ENCODE measurements at places on chromosomes 2 and 18. TPM values are rescaled to one million over a fixed set of nuclear protein-coding genes. Genes with fewer than 3 reads are reported as not detected.

- no peak for DNase-seq
Measured at GRCh38 chr2:9844036-9844483, 786 bp downstream of the TAF1B start.

GRCh38 chr2:177000061-177000714, 212.4 kb upstream of the HNRNPA3 start:
- DNase-seq = no peak

GRCh38 chr2:206683546-206683945, 34.6 kb downstream of the DYTN start:
- no peak for DNase-seq

DNA sequence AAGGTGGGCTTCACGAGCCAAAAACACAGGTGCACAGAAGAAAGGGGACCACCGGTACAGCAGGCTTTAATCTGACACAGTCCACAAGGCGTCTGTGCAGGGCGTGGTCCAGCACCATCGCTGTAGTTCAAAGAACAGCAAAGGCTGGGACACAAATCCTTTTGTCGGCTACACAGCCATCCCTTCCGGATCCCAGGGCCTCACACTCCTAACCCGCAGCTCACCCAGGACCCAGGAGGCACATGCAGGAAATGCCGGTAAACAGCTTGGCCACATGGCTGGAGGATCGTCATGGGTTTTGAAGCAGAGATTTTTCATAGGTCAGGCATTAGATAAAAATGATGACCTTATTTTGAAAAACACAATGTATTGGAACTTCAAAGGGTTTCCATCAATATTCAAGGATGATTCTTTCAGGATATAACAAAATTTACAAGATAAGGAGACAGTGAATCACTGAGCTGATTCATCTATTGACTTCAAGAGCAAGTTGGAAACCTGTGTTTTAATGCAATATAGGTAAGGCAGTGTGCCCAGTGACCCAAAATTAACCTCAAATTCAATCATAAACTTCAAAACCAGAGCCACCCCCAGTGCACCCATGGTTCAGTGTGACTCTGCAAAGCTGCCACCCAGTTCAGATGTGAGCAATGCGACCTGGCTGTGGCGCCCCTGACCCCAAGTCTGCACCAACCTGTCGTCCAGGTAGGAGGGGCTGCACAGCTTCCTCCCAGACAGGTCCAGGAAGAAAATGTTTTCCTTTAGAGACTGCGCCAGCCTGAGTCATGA, 74.4 kb downstream of the TMEM18 start:
- DNase-seq = no peak

DNA sequence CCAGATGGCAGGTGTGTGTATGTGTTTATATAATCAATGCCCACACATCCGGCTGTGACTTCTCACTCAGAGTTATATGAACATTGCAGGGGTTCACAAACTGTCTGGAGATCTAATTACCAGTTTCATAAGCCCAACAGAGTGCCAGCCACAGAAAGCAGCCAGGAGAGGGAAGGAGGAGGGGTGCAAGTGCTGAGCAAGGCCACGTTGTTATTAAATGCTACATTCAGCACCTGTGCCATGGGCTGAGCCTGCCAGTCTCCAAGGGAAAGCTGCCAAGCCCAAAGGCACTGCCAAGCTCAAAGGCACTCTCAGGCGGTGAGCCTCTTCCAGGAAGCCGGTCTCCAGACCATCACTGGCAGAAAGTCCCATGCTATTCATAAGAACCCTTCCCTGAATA, 17.4 kb downstream of the XDH start:
- DNase-seq = no peak

DNA sequence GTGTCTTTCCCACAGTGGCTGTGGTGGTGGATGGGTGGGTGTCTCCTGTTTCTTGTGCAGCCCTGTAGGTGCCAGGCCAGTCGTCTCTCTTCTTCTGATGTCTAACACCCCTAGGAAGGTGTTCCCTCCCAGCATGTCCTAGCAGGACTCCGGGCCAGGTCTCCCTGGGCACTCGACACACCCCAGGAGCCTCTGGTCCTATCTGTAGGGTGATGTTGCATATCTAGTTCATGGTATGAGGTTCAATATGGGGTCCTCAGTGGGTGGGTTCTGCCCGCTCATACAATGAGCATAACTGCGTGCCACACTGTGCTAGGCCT, 14.4 kb downstream of the NGEF start:
- no peak for DNase-seq

- no peak for DNase-seq
Measured at GRCh38 chr2:160471950-160472349, 21.7 kb downstream of the RBMS1 start.

DNA sequence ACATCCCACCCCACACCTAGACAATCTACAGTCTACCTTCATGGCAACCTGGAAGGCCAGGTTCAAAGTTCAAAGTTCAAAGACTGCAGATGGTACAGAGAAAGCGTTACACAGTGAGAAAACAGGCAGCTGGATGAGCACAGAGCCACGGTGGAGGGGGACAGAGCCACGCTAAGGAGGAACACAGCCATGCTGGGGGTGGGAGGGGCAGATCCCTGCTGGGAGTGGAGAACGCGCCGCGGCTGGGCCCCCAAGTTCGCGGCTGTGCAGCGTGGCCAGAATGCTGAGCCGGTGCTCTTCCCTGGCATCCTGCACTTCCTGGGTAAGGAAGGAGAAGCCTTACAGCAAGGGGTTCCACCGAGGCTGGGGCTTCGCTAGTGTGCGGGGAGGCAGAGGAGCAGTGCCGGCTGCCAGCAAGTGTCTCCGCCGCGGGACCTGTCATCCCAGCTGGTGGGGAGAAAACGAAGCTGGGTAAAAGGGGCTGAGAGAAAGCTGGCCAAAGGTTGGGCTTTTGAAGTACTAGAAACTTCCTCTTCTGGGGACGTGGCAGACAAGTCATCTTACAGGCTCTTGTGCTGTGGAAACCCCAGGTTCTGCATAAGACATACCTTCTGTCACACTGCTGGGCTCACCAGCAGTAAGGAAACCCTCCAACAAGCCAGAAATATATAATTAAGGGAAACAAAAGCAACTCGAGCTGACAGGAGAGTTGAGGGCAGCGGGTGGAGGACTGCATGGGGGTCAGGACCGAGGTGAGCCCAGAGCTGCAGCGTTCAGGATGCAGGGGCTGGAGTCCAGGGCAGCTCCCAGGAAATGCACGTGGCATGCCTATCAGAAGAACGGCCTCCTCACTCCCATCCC, 115.5 kb downstream of the HDAC4 start:
- DNase-seq = no peak

DNA sequence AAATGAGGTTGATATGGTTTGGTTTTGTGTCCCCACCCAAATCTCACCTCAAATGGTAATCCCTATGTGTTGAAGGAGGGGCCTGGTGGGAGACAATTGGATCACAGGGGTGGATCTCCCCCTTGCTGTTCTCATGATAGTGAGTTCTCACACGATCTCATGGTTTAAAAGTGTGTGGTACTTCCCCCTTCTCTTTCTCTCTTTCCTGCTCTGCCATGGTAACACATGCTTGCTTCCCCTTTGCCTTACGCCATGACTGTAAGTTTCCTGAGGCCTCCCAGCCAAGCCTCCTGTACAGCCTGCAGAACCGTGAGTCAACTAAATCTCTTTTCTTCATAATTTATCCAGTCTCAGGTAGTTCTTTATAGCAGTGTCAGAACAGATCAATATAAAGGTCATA, 24.7 kb upstream of the FAM124B start:
- DNase-seq = no peak

Gene SLC8A1
- polyA plus RNA-seq = 0.01 TPM

Gene SNORC
- polyA plus RNA-seq = not detected

Gene FBXO15
- polyA plus RNA-seq = 0.44 TPM

Gene MORN2
- 7.2 TPM for polyA plus RNA-seq

Gene STAT4
- 80.6 TPM for polyA plus RNA-seq

Gene GKN2
- not detected for polyA plus RNA-seq

Data from immature natural killer cell (primary cell).